Activated CD4-positive, alpha-beta T cell treated with anti-CD3 and anti-CD28 coated beads, Interleukin-2, amount 10 ng/mL, durations not matched to agents 24 days and 14 days (primary cell): ENCODE measurements at places on chromosomes 3 and 15. TPM values are rescaled to one million over a fixed set of nuclear protein-coding genes. Genes with fewer than 3 reads are reported as not detected.

CAMP gene
- total RNA-seq = not detected in 2 replicates

GALNT15 gene
- total RNA-seq = not detected in 2 replicates

CEP97 gene
- total RNA-seq = 20.3 and 22.8 TPM in 2 replicates

SLC12A1 gene
- total RNA-seq = not detected in 2 replicates

WDR72 gene
- total RNA-seq = not detected in 2 replicates

BMF gene
- 8.4 and 9.1 TPM in 2 replicates for total RNA-seq

IRAK2 gene
- 4.5 and 5.1 TPM in 2 replicates for total RNA-seq

DNA sequence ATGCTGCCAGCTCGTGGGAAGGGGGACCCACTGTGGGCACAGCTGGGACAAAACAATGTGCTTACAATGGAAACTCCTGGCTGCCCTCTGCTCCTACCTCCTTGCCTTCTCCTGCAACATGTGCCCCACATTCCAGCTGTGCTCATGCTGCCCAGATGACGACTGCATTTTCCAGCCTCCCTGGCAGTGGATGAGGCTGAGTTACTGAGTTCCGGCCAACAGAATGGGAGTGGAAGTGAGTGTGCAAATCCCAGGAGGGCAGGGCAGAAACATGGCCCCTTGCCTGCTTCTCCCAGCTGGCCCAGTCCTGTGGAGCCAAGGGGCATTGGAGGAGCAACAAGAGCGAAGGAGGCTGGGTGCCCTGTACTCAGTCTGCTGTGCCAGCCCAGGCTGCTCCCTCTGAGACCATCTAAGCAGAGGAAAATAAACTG, 17.1 kb downstream of the KLF15 start:
- peak; percentile 28 for DNase-seq

GRCh38 chr3:143604402-143605185, 243.7 kb downstream of the SLC9A9 start:
- DNase-seq = no peak

DNA sequence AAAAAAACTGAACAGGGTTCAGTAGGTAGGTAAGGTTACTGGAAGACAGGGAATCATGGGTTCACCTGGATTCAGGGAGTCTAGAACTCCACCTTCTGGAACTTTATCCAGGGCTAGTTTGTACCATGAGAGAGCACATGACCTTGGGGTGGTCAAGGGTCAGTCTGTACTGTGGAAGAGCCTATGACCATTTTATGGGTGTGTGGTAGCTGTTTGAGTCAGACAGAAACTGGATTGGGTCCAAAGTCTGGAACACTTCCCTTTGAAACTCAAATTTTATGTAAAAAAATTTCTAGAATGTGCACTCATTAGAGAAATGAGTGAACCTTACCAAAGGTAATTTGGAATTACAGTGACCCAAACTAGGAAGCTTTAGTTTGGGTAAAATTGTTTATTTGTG, 486.0 kb upstream of the AGTR1 start:
- DNase-seq = no peak

GRCh38 chr3:1792466-1792865, 306.2 kb upstream of the CNTN4 start:
- no peak for DNase-seq

DNA sequence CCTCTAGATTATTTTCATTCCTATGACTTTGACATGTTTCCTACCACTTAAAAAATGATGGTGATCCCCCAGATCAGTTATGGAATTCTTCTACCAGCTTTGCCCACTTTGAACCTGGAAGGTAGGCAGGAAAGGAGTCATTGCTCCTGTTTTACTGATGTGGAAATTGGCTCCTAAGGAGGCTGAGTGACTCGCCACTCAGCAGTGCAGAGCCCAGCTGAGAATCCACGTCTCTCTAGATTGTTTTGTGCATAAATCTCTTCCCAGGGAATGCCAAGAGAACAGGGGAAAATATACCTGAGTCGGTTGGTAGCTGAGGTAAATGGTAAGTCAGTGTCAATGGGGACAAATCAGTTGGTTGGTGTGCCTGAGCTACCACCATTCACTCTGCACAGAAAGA, 4.7 kb downstream of the LTF start:
- no peak for DNase-seq

- no peak for DNase-seq
These were observed 126.0 kb downstream of the MYLK start for GRCh38 chr3:123758081-123758564.

GRCh38 chr3:132343018-132343612, 25.9 kb downstream of the ACP3 start:
- peak; percentile 73 for DNase-seq

GRCh38 chr3:29581311-29581710, 300.4 kb downstream of the RBMS3 start:
- DNase-seq = no peak

GRCh38 chr15:100948430-100948762, 29.2 kb downstream of the LRRK1 start:
- DNase-seq = no peak

GRCh38 chr3:14879211-14879874, 60.6 kb downstream of the FGD5 start:
- peak; percentile 72 for DNase-seq

DNA sequence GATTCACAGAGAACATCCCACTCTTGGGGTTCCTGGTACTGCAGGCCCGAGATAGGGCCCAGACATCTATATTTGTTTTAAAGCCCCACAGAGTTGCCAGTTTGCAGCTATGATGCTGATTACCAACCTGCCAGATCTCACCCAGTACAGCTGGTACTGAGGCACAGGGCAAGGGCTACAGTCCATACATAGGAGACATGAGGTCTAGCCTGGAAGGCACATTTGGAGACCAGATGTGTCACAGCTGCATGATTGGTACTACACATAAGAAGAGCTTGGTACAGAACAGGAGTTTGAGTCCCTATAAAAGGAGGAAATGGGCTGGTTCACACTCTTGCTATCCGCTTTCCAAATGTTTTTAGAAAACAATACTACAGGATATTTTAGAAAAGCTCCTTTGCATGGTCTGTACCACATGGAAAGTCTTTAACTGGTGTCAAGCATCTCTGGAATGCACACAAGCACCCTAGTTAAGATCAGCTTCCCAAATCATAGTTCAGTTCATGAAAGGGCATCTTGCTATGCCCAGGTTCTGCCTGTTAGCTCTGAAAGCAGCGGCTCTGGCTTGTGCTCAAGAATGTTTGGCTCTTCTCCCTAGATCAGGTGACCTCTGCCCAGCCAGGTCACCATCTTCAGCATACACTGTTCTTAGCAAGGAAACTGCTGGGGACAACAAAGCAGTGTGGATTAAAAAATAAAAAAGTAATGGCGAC, 20.6 kb downstream of the MTMR14 start:
- no peak for DNase-seq

- DNase-seq = no peak
These were observed 33.0 kb downstream of the NME9 start for GRCh38 chr3:138296639-138297038.

DNA sequence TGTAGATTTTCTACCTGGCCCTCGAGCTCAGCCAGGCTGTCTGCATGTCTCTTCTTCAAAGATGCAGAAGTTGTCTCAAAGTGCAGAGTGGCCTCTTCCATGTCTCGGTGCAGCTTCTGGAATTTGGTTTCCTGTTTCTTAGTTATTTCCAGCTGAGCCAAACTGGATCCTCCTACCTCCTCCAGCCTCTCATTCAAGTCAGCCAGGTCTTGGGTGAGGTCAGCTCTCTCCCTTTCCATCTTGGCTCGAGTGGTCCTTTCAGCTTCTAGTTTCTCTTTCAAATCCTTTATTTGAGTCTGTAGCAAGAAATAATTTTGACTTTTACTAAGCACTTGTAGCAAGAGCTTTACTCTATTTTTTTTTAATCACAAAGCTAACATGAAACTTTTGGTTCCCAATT, 81.8 kb downstream of the MYH15 start:
- DNase-seq = no peak

DNA sequence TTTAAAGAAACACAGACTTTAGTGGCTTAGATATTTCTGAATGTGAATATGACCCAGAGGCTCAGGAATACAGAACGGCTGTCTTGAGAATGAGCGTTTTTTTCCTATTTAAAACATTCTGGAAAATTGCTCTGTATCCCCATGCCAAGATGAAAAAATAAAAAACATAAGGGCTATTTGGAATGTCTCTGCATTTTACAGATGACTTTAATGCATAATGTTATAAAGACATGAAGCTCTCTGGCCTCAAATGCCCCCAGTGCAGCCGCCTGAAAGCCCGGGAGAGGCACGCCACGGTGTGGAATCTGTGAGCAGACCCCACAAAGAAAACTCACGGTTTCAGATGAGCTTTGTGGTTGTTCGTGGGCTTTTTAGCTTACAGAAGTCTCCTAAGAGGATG, 322.5 kb upstream of the ICE2 start:
- no peak for DNase-seq

DNA sequence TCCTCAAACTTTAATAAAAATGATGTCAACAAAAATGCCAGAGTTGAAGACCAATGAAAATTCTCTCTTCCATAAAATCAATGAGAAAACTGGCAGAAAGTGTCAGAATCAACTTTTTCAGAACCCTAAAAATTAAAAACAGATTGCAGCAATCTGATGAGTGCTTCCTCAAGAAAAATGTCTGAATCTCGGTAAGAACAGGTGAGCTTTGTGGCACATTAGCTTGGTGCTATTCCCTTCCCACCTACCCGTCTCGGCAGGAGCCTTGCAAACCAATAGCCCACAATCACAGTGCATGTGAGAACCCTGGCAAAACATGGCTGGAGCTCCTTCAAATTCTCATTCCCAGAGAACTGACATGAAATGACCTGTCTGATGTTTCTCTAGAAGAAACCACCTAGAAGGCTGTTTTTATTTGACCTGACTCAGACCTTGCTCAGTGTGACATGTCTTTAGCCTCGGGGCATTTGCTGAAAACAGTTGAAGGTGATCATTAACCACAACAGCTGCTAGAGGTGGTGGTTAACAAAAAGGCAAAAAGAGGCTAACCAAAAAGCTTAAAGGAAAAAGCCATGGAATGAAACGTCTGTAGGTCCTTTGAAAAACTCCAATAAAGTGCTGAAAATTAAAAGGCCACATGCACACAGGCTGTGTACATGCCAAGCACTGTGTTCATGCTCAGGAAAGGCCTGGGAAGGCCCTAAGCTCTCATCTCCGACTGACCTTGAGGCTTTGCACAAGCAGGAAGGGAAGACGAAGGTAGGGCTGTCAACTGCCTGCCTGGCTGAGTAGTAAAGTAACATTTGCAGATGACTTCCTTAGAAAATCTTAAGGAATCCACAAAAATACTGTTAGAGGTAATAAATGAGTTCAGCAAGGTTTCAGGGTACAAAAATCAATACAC, 253.0 kb upstream of the NSMCE3 start:
- no peak for DNase-seq

DNA sequence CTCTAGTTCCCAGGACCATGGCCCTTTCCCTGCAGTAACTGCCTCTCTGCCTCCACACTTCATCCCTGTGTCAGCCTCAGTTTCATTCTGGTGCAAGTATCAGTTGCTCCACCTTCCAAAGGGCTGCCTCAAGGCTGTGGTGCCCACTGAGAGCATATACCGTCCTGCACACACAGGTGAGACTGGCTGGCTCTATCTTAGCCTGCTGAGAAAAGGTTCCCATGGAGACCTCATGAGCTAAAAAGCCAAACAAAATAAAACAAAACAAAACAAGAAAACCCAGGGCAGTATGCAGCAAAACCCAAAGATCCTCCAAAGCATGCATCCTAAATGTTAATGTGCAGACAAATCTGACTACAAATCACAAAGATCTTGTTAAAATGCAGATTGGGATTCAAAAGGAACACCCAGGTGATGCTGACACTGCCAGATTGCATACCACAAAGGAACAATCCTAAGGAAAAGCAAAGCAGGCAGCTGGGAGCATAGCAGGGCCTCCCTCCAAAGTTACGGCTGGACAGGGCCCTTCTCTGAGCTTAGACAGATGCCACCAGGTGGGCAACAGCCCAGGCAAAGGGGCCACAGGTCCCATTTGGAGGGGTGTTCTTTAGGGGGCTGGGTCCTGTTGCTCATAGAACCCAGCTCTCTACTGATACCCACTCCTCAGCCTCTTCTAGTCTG, 76.3 kb upstream of the SLCO2A1 start:
- no peak for DNase-seq

GRCh38 chr3:151321526-151321925, 4.9 kb upstream of the GPR87 start:
- no peak for DNase-seq

- DNase-seq = no peak
These were observed 12.8 kb upstream of the SHC4 start for GRCh38 chr15:48976444-48977088.

DNA sequence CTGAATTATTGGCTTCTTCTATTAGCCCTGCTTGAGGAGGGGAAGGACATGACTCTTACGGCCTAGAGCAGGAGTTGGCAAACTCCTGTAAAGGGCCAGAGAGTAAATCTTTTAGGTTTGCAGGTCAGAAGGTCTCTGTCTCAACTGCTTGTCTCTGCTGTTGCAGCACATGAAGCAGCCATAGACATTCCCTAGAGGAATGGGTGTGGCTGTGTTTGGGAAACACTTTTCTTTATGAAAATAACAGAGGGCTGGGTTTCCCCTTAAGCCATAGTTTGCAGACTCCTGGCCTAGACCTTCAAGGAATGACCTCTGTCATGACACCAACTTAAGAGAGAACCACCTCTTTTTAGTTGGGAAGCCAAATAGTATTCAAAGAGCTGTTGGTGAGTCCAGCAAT, 10.3 kb downstream of the TRAK1 start:
- no peak for DNase-seq

DNA sequence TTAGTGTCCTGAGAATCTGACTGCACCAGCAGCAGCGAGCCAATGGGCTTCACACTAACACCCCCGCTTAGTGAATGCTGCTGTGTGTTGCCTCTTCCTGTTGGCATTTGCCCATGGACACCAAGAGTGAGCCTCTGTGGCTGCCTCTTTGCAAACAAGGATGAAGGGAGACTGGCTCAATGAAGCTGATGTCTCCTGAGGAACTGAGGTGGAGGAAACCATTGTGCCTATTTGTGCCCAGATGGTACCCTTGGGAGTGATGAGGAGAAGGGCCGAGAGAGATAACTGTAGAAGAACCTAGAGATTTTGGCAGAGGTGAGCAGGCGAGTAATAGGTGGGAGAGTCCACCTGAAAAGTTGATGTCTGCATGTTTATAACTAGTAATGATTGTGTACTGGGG, 51.2 kb downstream of the IL20RB start:
- no peak for DNase-seq

DNA sequence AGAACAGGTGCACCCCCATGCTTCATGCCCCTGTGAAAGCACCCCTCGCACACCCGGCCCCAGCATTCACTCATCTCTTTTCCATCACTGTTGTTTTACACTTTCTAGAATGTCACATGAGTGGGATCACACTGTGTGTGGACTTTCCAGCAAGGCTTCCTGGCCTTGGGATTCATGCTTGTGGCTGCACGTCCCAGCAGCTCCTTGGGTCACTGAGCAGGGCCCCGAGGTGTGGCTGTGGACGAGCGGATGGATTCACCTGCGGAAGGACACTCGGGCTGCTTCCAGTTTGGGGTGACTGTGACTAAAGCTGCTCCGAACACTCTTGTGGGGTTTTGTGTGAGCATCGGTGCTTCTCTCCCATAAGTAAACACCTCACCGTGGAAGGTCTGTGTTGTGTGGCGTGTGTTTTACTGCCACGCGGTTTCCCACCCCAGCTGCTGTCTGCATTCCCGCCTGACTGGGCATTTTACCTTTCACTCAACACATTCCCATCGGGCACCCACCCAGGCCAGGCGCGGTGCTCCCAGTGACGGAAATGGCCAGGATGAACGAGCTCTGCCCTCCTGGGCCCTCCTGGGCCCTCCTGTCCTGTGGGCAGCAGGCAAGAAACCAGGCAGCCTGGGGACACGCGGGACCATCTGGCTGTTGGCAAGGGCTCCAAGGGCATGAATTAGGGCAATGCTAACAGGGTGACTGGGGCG, 41.4 kb downstream of the DNAJB8 start:
- DNase-seq = no peak
